Hematopoietic multipotent progenitor cell treated with erythropoietin and hydrocortisone succinate and interleukin-3 and kit ligand, for 4 days (in vitro differentiated cells): ENCODE measurements at places on chromosomes 6 and 20.

- DNase-seq, result peak; percentile 73
Measured at GRCh38 chr20:40563296-40563950, 125.6 kb downstream of the MAFB start.

- DNase-seq, result peak; percentile 65
Measured at GRCh38 chr20:542777-543368, 717 bp downstream of the CSNK2A1 start.

DNA sequence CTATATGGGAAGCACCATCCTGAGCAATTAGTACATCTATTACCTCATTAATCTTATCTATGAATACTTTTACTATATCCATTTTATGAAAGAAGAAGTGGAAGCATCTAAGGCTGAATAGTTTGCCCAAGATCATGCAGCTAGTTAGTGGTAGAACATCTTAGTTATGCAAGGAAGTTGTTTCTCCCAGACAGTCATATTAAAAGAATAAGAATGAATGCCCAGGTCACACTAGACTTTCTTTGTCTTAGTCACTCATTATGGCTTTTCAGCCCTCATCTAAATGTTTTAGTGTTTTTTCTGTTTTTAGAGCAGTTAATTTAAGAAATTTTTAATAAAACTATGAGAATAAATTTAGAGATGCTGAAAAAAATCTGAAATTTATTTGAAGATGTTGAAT, 517.5 kb downstream of the CDKAL1 start:
- no peak for DNase-seq

DNA sequence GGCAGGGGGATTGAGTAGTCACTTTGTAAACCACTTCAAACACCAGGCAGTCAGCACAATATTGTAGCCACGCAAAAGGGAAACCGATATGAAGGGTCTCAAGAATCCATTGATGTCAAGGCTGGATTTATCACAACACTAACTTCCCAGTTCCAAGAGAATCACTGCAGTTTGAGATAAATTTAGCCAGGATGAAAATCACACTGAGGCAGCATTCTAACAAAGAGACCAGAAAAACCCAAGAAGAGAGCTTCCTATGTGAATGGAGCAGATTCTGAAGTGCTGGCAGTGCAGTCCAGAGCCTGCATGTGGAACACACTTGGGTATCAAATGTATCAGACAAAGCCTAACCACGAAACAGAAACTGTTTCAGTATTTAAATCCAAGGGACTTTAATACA, 84.6 kb downstream of the KIF16B start:
- no peak for DNase-seq

DNA sequence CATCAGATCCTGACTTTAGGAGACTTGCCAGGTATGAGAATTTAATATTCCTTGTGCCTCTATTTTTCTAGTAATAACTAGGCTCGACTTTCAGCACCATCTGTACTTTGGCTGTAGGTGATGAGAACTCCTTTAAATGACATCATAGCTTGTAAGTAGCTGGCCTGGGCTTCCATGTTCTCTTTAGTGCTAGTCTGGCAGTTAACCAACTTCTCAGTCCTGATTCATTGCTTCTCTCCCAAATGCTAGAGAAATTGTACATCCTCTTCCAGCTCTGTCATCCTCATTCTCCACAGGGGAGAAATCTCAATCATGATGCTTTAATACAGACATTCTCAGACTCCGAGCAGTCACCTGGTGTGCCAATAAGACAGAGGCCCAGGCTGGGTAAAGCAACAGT, 143.5 kb upstream of the MOCS1 start:
- no peak for DNase-seq

- DNase-seq, result no peak
Measured at GRCh38 chr6:75752365-75752764, 3.3 kb downstream of the MYO6 start.
